ENCODE measurements at places on chromosomes 13 and 19.

- no peak for DNase-seq
These were observed 87.5 kb downstream of the TSHZ3 start for GRCh38 chr19:31261603-31262212.

- no peak for DNase-seq
These were observed 101.5 kb upstream of the FNDC3A start for GRCh38 chr13:48874165-48874564.

- DNase-seq = no peak
These were observed 62.3 kb downstream of the CCDC70 start for GRCh38 chr13:51923983-51924539.

GRCh38 chr19:11093689-11094238 is 4.5 kb downstream of the LDLR start:
- no peak for DNase-seq

GRCh38 chr19:10871711-10872545 is 575 bp downstream of the CARM1 start:
- DNase-seq = peak; percentile 2

DNA sequence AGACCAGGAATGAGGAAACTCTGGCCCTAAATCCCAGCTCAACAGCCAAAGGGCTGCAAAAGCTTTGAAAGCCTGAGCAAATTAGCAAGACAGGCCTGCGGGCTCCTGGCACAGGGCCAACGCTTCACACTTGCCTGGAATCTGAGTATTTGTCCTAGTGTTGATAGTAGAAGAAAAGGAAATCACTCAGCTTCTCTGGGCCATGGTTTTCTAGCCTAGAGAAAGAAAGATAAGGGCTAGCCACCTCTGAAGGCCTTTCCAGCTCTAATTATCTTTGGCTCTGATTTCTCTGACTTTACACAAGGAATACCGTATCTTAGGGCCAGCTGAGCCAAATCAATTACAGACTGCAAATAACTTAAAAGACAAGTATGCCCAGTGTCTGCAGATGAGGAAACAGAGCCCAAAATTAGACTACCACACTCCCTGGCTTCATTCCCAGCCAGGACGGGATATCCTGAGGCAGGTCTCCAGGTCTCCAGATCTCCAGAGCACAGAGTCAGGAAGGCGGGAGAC is 69.6 kb downstream of the STK24 start:
- no peak for DNase-seq

GRCh38 chr19:31529121-31529520 is 179.9 kb upstream of the TSHZ3 start:
- DNase-seq = no peak

- DNase-seq = no peak
These were observed 52.4 kb downstream of the RBM26 start for GRCh38 chr13:79353693-79354092.

DNA sequence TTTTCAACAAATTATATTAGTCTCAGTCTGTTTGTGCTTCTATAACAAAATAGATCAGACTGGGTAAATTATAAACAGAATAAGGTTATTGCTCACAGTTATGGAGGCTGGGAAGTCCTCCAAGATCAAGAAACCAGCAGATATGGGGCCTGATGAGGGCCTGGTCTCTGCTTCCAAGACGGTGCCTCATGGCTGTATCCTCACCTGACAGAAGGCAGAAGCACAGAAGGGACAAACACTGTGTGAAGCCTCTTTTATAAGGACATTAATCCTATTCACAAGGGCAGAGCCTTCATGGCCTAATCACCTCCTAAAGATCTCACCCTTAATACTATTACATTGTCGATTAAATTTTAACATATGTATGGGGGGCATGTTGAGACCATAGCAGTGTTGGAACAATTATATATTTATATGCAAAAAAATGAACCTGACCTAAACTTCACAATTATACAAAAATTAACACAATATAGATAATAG is 12.7 kb downstream of the F10 start:
- no peak for DNase-seq

DNA sequence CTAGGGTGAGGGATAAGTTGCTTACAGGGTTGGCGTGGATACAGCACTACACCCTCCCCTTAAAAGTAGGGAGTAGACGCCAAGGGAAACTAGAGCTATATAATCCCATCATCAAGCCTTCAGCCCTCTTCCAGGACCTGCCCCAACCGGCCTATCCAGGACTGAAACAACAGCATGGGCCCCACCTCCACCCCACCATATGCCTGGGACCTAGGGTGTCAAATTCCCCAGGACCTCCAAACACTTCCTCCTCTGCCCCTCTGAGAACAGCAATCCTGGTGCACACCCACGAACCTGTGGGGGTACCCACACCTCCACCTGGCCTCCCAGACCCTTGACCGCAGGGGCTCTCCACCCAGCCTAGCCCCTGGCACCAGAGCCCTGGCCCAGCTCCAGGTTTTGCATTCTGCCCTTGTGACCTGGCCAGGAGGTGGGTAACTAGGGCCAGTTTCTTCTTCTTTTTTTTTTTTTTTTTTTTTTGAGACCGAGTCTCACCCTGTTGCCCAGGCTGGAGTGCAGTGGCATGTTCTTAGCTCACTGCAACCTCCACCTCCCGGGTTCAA is 1.4 kb upstream of the CYP2F1 start:
- no peak for DNase-seq

GRCh38 chr13:31172001-31172400 is 10.3 kb upstream of the HSPH1 start:
- no peak for DNase-seq

DNA sequence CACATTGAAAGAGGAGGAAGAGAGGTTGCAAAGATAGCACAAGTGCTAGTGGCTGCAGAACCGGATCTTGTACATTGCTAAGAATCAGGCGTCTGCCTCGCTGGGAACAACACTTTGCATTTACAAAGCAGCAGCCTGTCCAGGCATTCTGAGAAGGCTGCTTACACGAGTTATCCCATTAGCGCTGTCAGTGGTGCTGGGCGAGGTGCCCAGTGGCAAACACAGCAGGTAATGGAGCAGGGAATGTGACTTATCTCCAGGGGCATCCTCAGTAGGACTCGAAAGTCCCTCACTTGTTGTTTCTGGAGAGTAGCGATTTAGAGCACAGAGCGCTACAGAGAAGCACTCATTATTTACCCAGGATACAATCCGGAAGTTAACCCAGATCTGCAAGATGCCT is 209.6 kb downstream of the OLFM4 start:
- no peak for DNase-seq

DNA sequence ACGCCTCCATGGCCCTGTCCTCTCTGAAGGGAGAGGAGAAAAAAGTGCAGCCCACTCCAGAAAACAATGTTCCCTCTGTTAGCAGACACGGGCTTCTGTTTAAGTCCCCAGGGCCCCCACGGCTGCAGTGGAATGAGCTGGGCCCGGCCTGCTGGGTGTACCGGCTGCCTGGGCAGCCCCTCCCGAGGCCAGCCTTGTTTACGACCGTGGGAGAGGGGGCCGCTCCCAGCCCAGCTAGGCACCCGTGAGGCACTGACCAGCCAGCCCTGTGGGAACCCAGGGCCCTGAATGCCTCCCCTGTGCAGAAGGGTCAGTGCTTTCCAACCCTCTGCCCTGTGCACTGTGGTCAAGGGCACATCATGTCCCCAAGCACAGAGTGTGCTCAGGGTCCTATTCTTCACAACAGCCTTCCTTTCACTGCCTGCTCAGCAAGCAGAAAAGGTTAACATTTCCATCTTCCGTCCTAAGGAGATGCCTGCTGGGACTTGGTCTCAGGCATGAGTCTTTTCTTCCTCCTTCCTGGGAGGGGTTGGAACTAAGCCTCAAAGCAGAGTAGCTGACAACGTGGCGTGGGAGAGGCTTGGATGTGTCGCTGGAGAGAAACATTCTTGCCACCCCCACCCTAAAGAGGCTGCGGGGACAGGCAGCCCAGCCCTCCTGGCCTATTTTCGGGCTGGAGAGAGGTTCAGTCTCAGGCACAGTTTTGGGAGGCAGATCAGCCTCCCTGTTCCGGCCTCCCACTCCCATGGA is 90.1 kb downstream of the RGCC start:
- DNase-seq = no peak

GRCh38 chr19:56637976-56638555 is 4.9 kb upstream of the SMIM17 start:
- DNase-seq = no peak

GRCh38 chr19:34733266-34733745 is 737 bp upstream of the ZNF181 start:
- DNase-seq = no peak

- no peak for DNase-seq
These were observed at the start of gene LILRA5 for GRCh38 chr19:54312436-54313377. Gene LILRA5, minus strand, starts transcription at chr19:54313166. Its CDS starts 147 bp downstream, at chr19:54313019.

DNA sequence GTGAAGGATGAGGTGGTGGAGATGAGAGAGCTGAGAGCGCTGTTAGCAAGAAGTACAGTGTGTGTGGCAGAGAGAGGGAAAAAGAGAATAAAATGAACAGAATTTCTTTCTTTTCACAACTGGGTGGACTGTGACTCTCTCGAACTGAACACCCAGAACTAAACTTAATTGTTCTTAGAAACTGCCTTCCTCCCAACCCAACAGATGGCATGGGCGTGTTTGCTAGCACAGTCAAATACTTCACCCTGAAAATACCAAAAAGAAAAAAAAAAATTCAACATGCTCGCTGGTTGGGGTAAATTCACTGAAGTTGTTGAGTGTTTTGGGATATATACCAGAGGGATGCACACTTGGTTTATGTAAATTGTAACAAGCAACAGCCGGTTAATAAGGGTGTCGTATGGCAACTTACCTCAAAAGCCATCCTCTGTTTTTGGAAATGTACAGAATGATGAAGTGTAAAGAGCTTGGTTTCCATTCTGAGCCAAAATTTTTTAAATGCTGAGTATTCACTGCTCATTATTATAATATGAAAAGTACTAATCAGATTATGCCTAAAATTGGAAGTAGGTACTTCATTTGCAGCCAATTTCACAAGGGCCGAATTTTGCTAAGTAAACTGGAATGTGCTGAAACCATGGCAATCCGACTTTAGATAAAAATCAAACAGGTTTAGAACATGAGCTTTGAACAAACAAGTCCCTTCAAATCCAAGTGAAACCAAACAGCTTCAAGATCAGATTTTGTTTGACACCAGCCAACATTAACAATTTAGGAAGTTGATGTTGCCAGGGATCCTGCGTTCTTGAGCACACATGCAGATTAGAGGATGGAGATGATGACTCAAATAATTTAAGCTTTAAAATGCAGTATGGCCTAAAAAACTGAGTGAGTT is 115.8 kb downstream of the ZIC5 start:
- DNase-seq = no peak

GRCh38 chr13:108003626-108004025 is 211.7 kb downstream of the LIG4 start:
- no peak for DNase-seq

DNA sequence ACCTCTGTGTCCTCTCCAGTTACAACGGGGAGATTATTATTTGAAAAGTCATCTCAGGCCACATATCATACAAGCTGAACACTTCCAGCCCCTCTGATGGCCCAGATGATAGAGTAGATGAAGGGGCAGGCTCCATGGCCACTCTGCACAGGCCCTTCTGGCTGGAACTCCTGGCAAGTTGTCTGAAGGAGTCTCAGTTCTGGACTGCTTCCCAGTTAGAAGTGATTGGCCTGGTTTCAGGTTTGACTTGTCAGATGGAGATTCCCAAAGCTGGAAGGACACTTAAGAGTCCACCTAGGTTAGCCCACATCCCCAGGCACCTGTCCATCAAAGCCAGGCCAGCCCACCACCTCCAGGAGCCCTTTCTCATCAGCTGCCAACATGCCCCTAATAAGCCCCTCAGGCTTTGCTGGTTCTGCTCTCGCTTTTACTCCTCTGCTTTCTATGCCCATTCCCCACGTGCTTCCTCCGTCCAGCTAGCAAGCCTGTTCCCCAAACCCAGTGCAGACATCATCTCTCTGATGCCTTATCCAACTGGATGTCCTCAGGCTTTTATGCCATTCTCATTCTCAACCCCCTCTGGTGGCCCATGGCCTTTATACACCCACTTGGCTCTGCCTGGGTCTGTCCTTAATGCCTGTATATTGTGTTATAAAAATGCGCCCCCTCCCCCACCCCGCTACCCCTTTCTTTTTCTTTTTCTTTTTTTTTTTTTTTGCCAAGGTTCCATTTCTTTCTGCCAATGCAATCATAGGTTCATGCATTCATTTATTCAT is 56.5 kb downstream of the HSPH1 start:
- no peak for DNase-seq

DNA sequence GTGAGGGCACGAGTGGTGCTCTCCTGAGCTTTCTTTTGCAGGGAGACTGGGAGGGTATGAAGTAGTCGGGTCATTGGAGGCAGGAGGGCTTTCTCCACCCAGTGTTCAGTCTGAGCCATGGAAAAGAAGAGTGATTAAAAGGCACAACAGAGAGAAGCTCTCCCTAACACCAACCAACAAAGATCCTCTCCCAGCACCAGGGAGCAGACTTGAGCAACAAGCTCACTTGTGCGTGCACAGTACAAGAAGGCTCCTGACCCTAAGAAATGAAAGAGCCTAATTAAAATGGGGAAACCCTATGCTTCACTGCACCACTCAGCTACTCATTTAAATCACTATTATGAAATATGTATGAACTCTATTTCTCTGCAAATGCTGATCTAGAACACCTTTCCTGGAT is 276.3 kb upstream of the SOX21 start:
- no peak for DNase-seq

- DNase-seq = no peak
These were observed 138.9 kb downstream of the OLFM4 start for GRCh38 chr13:53167561-53167960.

DNA sequence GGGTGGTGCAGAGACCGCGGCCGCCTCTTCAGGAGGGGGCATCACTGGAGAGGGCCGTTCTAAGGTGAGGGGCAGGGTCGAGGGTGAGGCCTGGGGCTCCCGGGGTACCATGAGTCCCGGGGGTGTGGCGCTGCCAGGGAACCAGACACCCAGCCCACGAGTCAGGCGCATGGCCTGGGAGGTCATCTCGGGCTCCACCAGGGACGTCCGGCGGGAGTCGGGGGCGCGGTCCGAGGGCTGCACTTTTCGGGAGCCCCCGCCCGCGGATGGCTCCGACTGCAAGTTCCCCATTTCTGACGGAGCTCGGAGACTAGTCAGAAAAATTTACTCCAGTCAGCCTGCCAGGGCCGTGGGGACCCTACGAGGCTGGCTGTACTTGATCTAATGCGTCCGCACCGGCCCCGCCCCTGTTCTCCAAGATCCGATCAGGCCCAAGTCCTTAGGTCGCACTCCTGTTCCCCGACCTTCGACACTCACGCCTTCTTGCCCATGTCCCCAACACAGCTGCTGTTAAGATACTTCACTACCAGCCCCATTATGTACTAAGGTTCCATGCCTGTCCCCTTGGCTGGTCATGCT is 774 bp downstream of the GGN start:
- no peak for DNase-seq

GRCh38 chr13:75123428-75123827 is 358.5 kb downstream of the TBC1D4 start:
- no peak for DNase-seq

DNA sequence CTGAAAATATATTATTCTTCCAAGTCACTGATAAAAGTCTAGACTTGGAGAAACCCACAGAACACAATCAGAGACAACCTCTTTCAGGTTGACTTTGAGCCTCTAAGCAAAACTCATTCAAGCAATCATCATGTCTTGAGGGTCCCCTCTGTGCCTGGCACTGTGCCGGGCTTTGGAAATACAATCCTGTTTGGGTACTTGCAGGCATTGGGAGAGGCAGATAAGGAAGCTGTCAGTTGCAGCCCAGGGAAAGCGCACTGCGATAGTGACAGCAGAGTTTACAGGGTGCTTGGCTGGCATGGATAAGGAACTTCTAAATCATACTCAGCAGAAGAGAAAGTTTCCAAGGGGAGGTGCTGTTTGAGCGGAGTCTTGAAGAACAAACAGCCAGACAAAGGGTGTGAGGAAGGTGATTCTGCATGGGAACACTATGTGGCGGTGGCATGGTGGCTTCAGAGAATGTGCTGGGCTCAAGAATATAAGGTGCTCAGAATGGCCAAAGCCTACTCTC is 9.1 kb downstream of the SERP2 start:
- DNase-seq = no peak
